Activated CD4-positive, CD25-positive, alpha-beta regulatory T cell (primary cell): ENCODE measurements at places on chromosomes 12 and 14.

GRCh38 chr12:27937768-27938167 lies 34.8 kb downstream of the PTHLH start:
- no peak for DNase-seq

GRCh38 chr14:83172363-83172762 lies 1638.7 kb upstream of the SEL1L start:
- no peak for DNase-seq

GRCh38 chr12:9888665-9889273 lies 7.5 kb downstream of the KLRF2 start:
- no peak for DNase-seq

DNA sequence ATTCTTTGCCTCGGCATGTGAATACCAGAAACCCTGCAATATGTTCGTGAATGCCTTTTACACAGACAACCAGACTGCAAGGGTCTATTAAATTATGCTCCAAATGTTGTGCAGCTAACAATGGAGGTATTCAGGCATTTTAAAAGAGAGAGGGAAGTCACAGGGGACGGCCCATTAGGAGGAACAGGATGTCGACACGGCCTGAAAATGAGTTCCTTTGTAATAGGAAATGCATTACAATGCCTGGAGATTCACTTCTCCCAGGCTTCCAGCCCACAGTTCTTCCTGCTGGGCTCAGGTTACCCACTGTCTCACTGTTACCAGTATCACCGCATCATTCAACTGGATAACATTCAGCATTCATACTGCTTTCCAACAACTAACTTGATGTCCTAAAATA lies 2.5 kb downstream of the DUSP6 start:
- DNase-seq = no peak

- no peak for DNase-seq
Measured at GRCh38 chr14:61074852-61075251, 93.8 kb downstream of the SLC38A6 start.

- peak; percentile 24 for DNase-seq
Measured at GRCh38 chr12:68374307-68374982, 42.3 kb upstream of the MDM1 start.

- no peak for DNase-seq
Measured at GRCh38 chr12:55931317-55931779, 386 bp downstream of the DGKA start.

DNA sequence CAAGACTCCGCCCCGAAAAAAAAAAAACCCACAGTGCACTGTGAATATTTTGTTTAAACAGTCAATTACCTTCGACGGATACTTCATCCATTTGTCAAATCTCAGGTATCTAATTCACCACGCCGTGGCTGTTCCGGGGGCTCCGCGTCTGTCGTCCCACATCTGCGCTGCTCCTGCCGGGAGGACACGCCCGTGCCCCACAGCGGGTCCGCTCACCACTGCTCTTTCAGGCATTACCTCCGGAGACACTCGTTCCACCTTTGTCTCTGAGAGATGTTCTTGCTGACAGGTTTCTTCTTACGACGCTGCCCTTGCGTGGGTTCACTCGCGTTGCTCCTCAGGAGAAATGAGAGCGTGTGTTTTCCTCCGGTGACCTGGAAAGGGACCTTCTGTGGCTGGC lies 46.9 kb upstream of the FBRSL1 start:
- no peak for DNase-seq

GRCh38 chr14:96811985-96812667 lies 14.9 kb downstream of the VRK1 start:
- no peak for DNase-seq

DNA sequence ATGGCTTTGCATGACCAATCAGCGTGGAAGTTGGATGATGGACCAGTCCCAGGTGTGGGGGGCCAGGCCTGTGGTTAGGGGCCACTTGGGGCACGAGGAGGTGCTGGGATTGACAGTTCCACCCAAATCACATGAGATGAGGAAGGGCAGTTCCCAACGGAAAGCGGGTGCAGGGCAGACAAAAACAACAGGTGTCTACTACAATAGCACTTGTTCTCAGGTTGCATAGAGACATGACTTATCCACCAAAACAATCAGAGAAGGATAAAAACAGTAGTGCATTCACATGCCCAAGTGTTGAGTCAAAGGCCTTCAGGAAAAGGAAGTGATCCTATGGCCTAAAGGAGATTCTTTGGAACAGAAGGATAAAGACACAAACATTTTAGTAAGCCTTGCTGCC lies 14.6 kb upstream of the EIF2B2 start:
- DNase-seq = no peak

DNA sequence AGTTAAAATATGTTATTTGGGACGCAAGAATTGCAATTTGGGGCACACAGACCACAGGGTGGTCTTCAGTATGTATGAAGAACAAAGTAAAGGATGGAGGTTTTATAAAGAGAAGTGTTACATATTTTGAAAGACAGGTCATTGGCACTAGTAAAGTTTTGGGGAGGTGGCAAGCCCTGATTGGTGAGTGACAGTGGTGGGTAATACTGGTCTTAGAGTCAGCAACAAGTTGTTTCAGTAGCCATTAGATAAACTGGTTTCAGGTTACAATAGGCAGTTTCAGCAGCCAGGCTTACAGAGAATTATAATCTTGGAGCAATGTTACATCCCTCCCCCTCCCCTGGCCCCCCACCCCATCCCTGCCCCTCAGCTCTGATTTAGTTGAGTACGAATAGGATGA lies 17.5 kb downstream of the MARK3 start:
- DNase-seq = no peak

GRCh38 chr14:80493620-80494019 lies 282.3 kb upstream of the DIO2 start:
- no peak for DNase-seq

- DNase-seq = no peak
Measured at GRCh38 chr12:103924761-103925641, 5.2 kb upstream of the HSP90B1 start.

- DNase-seq = no peak
Measured at GRCh38 chr14:75310295-75311111, 31.9 kb downstream of the FOS start.

GRCh38 chr14:102497998-102498677 lies 11.4 kb downstream of the ANKRD9 start:
- DNase-seq = no peak

DNA sequence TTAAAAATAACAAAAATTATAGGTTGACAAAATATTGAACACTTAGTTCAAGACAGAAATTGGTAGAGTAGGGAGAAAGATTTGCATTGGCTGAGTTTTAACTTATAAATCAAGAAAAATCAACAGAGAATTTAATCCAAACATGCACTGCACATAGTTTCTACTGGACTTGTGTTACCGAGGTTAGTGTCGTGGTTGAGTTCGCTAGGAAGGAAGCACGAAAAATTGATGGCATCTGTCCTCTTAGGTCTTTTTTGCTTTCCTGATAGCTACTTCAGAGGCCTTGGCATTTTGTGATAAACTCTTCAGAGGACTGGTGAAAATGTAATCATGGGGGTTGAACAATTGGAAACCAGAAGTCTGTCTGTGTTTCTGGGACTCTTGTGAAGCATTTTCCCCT lies 392.9 kb downstream of the NUAK1 start:
- DNase-seq = no peak

DNA sequence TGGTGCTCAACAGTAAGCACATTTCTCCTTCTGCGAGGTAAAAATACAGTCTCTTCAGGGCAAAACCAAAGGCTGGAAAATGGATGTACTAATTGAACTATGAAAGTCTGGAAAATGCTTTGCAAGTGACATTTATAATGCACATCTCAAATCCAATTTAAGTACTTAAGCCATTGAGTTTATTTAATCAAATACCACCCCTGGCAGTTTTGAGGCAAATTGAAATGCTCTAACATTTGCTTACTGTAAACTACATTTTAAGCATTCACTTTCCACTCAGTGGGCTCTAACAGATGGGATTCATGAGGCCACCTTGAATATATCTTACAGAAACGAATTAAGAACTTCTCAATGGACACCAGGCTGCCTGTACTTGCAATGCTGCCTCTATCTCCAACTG lies 69.7 kb downstream of the HELB start:
- DNase-seq = no peak

GRCh38 chr14:73949752-73950734 lies at the start of the genes COQ6 and FAM161B:
Gene COQ6, plus strand, starts transcription at chr14:73950302. Its CDS starts 31 bp downstream, at chr14:73950333.
Gene FAM161B, minus strand, starts transcription at chr14:73950094. Its CDS starts 68 bp downstream, at chr14:73950026.
- DNase-seq = peak; percentile 82

GRCh38 chr14:36997843-36998242 lies 174.6 kb downstream of the SLC25A21 start:
- DNase-seq = no peak

DNA sequence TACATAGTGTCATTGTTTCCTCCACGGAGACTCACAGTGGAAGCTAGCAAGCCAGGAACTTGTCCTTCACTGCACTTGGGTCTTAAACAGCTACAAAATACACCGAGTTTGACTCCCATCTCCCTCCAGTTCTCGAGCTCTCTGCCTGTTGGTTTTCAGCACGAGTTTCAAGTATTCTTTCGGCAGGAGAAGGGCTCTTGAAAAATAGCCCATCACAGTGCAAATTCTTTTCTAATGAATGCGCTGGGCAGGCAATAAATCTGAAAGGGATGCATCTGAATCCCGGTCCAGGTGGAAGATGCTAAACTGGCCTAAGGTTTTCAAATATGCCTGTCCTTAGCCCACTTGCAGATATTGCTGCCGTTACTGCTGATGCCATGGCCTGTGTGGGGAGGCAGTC lies 173.9 kb downstream of the CACNA1C start:
- no peak for DNase-seq

DNA sequence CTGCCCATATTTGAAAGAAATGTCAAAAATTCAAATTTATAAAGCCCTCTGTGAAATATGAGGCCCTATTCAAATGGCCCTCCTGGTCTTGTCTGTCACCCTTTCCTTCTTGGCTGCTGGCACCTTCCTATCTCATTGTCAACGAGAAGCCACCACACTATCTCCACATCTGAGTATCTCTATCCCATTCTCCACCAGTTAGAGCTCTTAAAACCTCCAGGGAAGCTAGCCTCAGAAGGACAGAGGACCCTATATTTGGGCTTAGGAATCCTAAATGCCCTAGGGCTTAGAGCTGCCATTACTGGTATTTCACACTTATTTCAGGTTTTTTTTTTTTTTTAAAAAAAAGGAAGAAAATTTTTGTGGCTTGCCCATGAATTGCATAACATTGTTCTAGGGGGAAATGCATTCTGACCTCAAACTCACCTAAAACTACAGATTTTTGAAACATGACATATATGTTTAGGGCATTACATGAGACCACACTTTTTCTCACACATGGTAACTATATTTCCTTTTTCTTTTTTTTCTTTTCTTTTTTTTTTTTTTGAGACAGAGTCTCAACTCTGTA lies 25.0 kb downstream of the SLC25A21 start:
- DNase-seq = no peak

- DNase-seq = no peak
Measured at GRCh38 chr12:54497883-54498282, 331 bp downstream of the NCKAP1L start.

GRCh38 chr12:48972952-48973483 lies 1.5 kb upstream of the WNT10B start:
- no peak for DNase-seq

- no peak for DNase-seq
Measured at GRCh38 chr14:99233222-99234035, 38.6 kb downstream of the BCL11B start.

DNA sequence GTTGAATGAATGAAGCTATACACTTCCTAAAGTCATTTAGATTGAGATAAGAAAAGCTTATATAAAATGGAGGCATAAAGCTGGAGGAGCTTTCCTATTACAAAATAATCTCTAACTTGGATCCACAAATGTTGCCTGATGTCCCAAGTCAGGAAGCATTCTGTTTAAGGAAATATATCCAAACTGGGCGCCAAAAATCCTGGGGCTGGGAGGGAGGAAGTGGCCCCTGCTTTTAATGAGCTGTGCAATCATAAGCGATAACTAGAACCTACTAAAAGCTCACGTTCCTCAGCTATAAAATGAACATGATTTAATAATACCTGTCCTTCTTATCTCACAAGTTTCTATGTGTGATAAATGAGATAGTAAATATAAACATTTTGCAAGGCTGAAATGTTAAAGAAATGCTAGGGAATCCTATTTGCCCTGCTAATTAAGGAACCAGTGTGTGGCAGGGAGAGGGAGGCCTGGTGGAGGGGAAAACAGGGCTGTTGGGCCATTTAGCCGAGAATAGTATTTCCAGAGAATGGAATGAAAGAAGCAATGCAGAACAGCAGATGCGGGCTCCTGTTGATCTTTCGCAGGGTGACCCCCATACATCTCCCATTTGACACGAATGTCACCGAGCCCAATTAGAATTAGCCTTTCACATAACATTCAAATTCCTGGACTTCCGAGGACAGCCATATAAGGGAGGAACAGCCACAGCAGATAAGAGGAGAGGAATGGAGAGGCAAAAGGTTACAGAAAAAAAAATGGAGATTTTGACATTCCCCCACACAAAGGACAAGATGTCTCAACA lies 25.9 kb downstream of the DUSP6 start:
- DNase-seq = no peak

GRCh38 chr12:41564816-41565215 lies 376.7 kb downstream of the PDZRN4 start:
- no peak for DNase-seq

GRCh38 chr12:6161124-6161882 lies 36.8 kb upstream of the VWF start:
- no peak for DNase-seq

GRCh38 chr14:69259527-69260189 lies at the start of gene GALNT16:
Gene GALNT16, plus strand, starts transcription at chr14:69260158. Its CDS starts 133 bp downstream, at chr14:69260291.
- DNase-seq = no peak

DNA sequence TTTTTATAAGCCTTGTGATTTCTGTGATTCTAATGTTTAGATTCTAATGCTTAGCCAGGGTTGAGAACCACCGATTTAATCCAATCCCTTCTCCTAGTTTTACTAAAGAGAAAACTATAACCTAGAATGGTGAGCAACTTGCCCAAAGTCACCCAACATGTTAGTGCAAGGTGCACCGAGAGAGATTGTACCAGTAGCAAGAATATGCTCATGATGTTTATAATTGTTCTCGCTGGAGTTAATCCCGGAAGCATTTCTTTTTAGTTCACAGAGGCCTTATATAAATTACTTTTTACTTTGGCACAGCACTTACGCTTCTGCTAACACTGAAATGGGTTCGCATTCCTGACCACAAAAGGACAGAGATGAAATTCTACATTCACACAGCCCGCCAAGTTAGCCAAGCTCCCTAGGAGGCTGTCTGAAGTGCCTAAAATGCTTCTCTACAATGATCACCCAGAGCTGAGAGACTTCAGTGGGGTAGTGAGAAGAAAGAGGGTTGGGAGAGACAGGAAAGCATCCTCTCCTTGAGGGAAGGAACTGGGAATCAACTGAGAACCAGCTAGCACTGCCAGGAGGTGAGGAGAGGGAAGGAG lies 579 bp upstream of the BLOC1S1 start:
- DNase-seq = no peak

GRCh38 chr12:123250471-123251383 lies 17.5 kb downstream of the MTRFR start:
- DNase-seq = no peak

GRCh38 chr12:96108321-96108720 lies 72.9 kb upstream of the LTA4H start:
- no peak for DNase-seq
